Naive thymus-derived CD4-positive, alpha-beta T cell (primary cell): ENCODE measurements at places on chromosomes 6 and 20. TPM values are rescaled to one million over a fixed set of nuclear protein-coding genes. Genes with fewer than 3 reads are reported as not detected.

Gene TRAPPC3L
- total RNA-seq = not detected

Gene MEI4
- total RNA-seq = not detected

Gene HNF4A
- total RNA-seq = not detected

Gene TFAP2C
- total RNA-seq = not detected

Gene CST4
- total RNA-seq = not detected

Gene PKIB
- total RNA-seq = 0.92 TPM

Gene NTSR1
- total RNA-seq = 0.78 TPM

Gene RHAG
- total RNA-seq = not detected

Gene HLA-DQA2
- not detected for total RNA-seq

DNA sequence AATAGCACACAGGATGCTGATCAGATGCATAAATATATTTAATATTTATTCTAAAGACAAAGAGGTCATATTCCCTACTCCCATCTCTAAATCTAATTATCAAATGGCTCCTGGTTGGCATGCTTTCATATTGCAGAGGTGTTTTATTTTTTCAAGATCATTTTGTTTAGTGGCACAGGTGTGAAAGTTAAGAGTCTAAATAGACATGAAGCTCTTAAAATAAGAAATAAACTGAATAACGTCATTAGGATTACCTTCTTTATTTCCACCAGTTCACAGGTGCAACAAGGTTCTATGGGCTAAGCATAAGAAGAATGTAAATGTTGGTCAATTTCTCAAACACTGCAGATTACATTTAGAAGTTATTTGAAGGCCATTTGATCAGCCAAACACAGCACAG is 7.1 kb upstream of the CYP24A1 start:
- no peak for DNase-seq

DNA sequence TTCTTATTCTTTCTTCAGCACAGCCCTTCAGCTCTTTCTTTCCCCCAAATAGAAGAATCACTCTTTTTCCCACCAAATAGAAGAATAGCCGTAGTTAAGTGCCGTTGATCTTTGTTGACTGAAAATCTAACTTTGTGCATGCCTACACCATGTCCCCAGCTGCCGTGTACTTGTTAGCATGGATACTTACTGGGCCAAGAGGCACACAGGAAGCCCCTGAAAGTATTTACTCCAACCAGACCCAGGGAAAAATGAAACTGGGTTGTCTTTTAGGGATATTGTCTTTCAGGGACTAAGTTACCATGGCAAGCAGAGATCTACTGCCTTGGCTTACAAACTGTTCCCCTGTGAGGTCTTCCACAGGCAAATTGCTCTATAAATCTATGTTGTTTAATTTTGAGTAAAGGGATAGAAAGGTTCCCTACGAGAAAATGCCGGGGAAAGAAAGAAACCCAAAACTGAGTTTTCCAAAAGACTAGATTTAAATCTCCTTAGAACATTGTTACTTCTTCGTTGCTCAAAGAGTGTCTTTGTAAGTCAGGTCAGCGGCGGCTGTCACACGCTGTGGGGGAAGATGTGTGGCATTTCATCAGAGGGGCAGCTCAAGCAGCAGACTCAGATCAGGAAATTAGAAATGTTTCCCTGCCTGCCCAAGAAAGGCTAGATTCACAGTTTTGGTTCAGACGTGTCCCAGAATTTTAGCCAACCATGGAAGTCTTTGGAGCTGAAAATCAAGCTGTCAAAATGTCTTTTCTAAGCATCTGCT is 188.2 kb upstream of the PRND start:
- DNase-seq = no peak

GRCh38 chr6:121106962-121107361 is 227.3 kb downstream of the TBC1D32 start:
- DNase-seq = no peak

DNA sequence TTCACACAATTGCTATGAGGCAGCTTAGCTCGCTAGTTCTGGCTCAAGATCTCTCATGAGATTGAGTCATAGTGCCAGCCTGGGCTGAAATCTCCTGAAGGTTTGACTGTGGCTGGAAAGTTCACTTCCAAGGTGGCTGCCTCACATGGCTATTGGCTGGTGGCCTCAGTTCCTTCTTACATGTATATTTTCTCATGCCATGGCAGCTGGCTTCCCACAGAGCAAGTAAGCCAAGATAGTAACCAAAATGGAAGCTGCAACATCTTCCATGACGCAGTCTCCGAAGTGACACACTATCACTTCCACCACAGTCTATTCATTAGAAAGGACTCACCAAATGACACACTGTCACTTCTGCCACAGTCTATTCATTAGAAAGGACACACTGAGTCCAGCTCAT is 160.4 kb upstream of the PRDM1 start:
- DNase-seq = no peak

DNA sequence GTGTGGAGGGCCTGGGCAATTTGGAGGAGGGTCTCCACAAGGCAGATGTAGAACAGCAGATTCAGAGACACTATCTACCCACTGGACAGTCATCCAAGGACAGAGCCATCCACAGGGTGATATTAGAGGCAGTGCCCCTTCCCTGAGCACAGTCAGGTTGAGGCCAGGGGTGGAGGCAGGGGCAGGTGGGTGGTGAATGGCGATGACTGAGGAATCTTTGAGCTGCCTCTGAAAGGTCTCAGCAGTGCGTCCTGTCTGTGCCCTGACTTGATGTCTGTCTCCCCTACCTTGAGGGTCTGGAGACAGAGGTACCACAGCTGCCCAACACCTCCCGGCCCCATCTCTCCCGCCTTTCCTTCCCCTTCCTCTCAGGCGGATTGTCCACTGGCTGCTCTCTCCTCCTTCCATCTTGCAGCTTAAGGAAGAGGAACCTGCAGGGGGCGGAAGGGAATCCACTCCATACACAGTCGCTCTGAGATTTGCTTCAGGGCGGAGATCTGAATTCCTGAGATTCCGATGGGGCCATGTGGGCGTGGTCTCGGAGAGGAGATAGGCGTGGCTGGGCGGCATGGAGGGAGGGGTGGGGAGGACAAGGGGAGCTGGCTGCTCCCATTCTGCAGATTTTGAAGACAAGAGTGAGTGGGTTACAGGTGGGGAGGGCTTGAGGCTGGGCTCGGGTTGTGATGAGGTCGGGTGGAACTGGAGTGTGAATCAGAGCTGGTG is 1.7 kb downstream of the MUCL3 start:
- DNase-seq = no peak

GRCh38 chr20:62689861-62690260 is 18.8 kb upstream of the NTSR1 start:
- DNase-seq = no peak

DNA sequence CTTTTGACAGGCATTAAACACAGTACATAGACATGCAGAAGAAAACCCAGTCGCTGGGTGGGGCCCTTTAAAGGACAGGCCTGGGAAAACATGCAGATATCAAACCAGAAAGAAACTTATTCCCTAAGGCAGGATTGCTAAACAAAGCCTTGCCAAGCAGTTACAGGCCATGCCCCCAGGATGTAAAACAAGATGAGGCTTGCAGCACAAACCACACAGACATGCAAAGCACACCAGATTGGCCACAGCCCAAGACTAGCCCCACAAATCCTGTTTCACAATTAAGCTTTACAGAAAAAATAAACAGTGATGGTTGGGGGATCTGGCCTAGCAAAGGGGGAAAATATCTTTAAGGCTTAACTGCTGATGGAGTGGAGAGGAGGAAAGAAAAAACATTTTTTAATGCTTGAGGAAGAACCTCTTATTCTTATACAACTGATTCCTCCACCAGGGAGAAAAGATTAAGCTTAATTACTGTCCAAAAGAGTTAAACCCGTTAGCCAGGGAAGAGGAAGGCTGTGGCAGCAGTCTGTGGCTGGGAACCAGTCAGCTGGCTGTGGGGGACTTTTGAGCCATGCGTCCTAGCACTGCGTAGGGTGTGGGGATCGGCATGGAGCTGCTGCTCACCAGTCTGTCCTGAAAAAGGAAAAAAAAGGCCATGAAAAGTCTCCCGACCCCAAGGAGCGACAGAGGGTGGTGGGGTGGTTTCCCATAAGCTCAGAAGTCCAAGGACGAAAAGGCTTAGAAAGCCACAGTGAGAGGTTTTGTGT is 28.4 kb downstream of the COL19A1 start:
- DNase-seq = no peak

GRCh38 chr6:137791281-137792159 is 75.5 kb upstream of the TNFAIP3 start:
- peak; percentile 26 for DNase-seq

- DNase-seq = no peak
Measured at GRCh38 chr6:22926790-22927354, 357.5 kb downstream of the HDGFL1 start.

DNA sequence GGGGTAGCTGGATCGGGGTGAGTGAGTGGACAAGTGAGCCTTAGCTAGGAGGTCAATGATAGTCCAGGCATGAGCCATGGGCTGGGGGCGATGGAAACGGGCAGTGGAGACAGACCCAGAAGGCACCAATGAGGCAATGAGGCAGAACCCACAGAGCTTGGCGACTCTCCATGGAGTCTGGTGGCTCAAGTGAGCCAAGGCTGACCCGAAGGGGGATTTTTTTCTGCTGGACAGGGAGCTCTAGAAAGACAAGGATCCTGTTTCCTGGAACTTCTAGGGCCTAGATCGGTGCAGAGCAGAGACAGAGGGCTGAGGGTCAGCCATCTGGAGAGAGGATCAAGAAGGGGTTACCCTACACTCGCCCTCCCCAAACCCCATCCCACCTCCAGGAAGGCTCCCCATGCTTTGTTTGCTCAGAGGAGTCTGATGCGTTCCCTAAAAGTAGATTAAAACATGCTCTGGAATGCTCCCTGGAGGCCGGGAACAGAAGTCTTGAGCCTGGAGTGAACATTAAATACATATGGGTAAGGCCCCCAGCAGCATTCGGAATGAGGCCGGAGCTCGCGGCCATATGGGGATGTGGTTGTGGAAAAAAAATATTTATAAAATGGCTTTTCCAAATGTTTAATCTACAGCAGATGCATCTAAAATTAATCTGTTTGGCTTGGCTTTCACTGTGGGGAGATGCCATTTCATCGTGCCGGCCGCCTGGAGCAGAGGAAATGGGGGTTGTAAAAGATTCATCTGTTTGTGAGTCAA is 237.8 kb upstream of the PMEPA1 start:
- DNase-seq = no peak

GRCh38 chr6:16409531-16410441 is 171.4 kb downstream of the GMPR start:
- DNase-seq = peak; percentile 14

DNA sequence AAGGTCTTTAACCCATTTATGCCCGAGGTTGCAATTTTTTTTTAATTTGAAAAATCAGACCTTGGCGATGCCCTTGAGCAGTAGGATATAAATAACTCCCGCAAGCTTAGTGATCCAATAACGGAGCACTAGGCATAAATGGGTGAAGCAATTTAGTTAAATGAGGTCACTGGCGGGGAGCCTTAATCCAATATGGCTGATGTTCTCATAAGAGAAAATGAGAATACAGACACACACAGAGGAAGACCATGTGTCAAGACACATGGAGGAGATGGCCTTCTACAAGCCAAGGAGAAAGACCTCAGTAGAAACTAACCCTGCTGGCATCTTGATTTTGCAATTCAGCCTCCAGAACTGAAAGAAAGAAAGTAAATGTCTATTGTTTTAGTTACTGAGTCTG is 735 bp downstream of the SIRPG start:
- DNase-seq = no peak

- DNase-seq = no peak
Measured at GRCh38 chr6:148817689-148818088, 70.9 kb downstream of the UST start.

DNA sequence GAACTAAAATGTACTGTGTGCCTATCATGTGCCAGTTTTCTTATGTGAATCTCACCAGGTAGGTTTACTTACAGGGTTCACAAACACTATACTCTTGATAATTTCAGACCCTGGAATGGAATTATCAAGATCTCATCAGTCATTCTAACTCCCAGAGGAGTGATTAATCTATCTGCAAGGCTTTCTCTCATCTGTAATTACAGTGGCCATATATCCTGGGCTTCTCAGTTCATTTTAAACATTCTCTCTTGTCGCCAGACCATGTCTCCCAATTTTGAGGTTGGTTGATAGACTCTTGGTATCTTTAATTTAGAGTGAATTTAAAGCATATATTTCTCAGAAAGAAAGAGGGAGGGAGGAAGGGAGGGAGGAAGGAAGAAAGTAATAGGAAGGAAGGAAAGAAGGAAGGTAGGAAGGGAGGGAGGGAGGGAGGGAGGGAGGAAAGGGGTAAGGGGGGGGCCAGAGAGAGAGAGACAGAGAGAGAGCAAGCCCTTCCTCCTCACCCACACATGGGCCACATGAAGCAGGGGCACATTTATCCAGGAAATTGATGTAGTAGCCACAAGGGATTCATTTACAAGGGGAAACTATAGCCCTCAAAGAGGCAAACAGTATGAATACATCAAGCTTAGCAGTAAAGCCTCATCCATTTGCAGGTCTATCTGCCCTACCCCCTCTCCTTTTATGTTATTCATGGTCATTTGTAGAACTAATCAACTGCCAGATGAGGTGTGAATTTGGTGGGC is 25.8 kb upstream of the NRSN1 start:
- DNase-seq = no peak

DNA sequence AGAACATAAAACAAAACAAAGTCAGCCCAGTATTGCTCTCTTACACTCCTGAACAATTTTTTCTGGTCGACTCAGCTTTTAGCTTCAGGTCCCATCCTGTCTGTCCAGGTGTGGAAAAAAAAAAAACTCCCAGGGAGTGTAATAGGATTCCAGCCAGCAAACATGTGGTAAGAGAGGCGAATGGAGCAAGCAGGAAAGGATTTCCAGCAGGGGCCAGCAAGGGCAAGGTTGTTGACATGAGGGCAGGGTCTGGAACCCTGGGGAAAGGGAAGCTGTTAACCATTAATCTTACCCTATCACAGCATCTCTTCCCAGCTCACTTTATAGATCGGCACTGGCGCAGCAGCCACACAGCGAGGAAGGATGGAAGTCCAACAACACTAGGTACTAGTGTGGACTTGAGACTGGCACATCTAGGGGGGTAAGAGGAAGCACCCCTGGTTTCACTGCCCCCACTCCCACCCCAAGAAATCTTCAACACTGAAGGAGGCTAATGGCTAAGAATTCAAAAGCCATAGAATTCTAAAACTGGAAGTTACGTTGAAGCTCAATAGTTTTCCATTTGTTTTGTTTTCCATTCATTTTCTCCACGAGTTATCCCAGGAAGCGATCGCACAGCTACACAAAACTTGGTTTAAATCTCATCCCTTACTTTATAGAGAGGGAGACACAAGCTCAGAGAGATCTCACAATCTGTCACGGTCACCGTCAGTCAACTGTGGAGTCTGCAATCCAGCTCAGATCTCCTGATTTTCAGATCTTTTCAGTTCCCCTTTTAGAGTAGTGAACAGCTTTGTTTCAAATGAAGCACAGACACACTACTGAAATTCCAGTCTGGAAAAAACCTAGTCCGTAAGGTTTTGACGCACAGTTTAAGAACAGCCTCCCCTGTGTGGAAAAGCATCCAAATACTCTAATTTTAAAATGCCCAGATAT is 53.3 kb downstream of the SLC22A23 start:
- DNase-seq = no peak

- DNase-seq = no peak
Measured at GRCh38 chr6:1024587-1024986, 287.3 kb upstream of the FOXQ1 start.

DNA sequence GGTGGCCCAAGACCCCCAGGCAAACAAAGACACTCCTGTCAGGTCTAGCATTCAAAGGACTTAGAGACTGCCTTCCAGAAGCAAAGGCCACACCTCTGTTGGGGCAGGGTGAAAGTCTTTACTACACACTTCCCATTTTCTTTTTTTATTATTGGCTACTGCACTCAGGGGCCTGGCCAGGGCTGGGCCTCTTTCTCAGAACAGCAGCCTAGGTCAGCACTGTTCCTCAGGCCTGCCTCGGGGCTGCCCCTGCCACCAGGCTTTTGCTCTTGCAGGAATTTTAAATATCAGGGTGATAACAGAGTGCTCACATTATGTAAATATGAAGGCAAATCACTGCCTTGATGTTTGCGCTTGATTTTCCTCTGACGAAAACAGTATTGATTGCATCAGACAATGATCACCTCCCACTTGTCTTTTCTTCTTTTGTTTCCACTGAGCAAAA is 18.5 kb downstream of the GSTA4 start:
- no peak for DNase-seq
